ENCODE measurements at places on chromosomes 13 and 19.

GRCh38 chr19:35569281-35569781 is 5.9 kb upstream of the ATP4A start:
- no peak for DNase-seq

- no peak for DNase-seq
Observed at GRCh38 chr19:10784257-10784656, 51.8 kb downstream of the TMED1 start.

- DNase-seq, result no peak
Observed at GRCh38 chr19:1734321-1734966, 18.9 kb upstream of the ONECUT3 start.

DNA sequence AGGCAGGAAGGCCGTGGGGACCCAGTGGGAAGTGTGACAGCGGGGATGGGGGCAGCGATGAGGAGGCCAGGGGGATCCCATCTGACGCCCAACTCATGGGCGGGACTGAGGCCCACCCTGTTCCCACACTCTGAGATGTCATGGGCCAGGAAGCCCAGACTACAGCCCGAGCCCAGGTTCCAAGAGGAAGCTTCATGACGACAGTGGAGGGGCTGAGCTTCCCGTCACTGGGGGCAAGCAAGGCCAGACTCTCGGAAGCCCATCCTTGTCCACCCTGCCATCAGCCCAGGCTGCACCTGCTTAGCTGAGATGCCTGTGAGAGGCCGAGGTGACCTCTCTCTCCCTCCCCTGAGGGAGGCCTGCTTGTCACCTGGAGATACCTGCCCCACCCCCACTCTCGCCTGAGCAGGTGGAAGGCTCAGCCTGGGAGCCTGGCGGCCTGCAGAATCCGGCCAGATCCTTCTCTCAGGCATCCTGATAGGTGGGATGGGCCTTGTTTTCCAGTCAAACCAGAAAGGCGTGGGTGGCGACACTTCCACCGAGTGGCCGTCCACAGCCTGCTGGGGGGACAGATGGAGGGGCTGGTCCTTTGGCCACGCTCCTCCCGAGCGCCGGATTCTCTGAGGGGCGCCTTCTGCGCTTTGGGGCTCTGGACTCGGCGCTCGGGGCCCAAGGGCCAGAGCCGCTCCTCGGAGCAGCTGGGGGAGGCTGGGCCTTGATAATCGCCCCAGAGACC is 4.8 kb downstream of the ZBTB7A start:
- no peak for DNase-seq

DNA sequence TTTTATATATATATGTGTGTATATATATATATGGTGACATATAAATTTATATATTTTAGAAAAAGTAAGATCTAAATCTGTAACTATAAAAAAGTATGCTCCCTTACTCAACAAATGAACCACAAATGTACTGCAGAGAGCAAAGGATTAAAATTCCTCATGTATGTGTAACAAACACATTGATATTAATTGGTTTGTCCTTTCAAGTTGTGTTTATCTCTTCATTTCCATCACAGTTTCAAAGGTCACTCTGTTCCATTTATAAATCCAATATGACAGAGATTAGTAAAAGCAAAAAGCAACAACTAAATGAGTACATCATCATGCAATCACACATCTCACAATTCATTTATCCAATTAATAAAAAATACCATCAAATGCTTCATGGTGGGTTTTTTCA is 247.9 kb downstream of the DACH1 start:
- DNase-seq, result no peak

- no peak for DNase-seq
Observed at GRCh38 chr13:98489446-98490194, 87.3 kb downstream of the STK24 start.

DNA sequence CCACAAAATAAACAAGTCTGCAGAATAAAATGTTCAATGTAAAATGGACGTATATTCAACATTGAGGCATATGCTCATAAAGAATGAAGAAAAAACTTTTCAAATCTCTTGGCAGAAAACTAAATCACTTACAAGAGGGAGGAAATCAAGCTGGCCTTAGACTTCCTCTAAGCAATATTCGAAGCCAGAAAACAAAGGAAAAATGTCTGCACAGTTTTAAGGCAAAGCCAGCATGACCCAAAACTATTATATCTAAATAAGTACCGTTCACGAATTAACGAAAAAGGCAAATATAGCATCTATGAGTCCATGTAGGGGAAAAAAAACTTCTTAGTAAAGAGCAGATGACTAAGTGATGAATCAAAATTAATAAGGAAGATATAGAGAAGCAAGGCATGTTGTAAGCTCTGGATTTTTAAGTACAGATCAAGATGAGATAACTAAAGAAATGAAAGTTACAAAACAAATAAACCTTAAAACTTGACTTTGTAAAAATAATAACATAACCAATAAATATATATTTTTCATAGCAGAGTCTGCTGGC is 101.3 kb downstream of the KCNRG start:
- no peak for DNase-seq

DNA sequence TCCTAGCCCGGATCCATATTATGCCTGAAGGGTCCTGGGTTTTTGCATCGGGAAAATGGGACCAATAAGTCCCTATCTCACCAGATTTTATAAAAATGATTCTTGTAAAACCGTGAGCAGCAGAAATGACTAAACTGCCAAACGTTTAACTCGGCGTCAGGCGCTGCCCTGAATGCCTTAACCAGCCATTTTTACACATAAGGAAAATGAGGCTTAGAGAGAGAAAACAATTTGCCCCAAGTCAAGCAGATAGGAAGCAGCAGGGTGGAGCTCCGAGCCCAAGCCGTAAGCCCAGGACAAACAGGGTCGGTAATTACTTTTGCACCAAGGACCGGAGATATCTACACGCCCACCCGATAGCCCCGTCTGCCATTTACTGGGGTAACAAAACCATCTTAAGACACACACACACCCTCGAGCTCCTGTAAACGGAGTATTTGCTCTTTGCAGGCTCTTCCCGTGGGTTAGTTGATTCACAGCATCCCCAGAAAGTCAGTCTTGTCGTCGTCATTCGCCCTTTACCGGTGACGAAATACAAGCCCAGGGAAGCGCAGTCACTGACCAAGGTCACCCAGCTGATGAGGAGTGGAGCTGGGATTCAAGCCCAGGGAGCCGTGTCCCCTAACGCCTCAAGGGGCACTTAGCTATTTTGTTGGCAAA is 16.0 kb upstream of the MRI1 start:
- DNase-seq, result peak; percentile 25

- no peak for DNase-seq
Observed at GRCh38 chr19:38503077-38503410, 69.6 kb downstream of the RYR1 start.

DNA sequence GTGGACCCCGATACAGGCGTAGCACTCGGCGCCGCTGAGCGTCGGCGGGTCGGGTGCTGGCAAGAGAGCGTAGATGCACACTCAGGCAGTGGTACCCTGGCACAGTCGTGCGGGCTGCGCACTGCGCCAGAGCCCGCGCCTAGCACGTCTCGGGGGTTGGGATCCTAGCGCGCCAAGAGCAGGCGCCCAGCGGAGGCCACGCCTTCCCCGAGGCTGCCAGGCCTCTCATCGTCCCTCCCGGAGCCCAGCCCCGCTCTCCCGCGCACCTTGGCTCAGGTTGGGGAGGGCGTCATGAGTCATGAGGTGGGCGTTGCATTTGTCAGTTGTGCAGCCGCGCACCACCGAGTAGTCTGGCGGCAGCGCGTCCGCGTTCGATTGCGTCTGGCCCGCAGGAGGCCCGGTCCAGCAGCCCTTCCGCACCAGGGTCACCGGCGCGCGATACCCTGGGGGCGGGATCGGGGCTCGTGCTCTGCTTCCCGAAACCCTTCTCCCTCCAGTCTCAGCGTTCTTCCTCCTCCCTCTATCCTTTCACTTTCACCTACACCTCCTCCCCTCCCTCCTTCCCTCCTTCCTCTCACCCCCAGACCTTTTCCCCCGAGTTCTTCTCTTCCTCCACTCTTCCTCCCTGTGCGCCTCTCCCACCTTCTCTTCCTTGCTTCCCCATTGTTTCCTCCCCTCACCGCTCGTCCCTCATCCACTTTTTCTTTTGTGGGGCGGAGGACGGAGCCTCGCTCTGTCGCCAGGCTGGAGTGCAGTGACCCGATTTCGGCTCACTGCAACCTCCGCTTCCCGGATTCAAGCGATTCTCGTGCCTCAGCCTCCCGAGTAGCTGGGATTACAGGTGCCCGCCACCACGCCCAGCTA is 3.5 kb downstream of the LYPD5 start:
- no peak for DNase-seq

DNA sequence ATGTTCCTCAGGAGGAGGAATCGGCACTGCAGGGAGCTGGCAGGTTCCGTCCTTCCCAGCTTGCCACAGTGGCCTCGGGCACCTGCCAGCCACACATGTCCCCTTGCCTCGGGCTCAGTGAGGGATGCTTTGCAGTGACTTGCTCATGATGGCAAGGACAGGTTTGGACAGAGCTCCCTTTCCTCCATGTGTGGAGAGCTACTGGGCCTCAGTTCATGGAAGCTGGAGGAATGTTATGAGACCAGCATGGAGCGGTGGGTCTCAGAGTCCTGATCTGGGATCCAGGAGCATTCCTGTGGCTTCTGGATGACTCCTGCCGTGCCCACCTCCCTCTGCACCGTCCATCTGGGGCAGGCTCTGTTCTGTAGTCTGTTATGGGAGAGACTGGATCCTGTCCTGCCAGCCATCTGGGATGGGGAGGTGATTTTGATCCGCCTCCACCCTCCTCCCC is 59.2 kb downstream of the SIPA1L3 start:
- no peak for DNase-seq

GRCh38 chr13:42968906-42969305 is 23.1 kb downstream of the EPSTI1 start:
- no peak for DNase-seq

DNA sequence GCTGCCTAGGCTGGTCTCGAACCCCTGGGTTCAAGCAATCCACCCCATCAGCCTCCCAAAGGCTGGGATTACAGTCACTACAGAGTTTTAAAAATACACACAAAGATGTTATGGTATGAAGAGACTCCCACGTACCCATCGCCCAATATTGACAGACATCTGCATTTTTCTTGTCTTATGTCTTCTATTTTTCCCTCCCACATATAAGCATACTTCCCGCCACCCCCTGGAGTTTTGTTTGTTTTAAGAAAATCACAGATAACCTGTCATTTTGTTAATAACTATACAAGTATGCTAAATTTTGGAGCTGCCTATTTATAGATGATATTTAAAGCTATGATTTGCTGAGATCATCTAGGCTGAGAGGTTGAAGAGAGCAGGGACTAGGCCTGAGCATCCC is 6.2 kb upstream of the SMG9 start:
- DNase-seq, result no peak

DNA sequence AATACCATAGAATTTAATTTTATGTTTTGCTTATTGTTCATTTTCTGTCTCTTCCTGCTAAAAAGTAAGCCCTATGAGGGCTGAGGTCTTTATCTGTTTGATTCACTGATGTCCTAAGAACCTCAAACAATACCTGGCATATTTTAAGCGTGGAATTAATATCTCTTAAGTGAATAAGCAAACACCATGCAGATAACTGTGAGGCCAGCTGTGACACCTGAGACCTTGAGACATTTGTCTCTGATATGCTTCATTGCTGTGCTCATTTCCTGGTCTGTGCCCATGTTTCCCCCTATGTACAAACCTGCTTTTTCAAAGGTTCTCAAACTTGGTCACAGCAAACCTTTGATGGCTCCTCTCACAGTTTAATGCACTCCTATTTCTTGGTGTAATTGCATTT is 254.6 kb downstream of the COG6 start:
- DNase-seq, result no peak

DNA sequence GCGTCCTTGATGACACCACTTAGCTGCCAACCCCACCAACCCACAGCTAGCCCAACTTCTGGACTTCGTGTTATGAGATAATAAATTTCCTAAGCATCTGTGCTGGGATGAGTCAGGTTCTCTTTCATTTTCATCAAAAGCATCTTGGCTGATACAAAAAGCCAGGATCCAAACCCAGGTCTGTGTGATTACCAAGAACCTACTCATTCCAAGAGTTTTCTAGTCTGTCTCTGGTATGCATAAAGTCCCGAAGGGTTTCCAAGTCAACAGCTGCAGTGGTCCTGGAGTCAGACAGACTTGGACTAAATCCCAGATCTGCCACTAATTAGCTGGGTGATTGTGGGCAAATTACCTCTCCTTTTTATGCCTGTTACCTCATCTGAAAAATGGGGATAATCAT is 55.5 kb upstream of the SERP2 start:
- DNase-seq, result no peak

DNA sequence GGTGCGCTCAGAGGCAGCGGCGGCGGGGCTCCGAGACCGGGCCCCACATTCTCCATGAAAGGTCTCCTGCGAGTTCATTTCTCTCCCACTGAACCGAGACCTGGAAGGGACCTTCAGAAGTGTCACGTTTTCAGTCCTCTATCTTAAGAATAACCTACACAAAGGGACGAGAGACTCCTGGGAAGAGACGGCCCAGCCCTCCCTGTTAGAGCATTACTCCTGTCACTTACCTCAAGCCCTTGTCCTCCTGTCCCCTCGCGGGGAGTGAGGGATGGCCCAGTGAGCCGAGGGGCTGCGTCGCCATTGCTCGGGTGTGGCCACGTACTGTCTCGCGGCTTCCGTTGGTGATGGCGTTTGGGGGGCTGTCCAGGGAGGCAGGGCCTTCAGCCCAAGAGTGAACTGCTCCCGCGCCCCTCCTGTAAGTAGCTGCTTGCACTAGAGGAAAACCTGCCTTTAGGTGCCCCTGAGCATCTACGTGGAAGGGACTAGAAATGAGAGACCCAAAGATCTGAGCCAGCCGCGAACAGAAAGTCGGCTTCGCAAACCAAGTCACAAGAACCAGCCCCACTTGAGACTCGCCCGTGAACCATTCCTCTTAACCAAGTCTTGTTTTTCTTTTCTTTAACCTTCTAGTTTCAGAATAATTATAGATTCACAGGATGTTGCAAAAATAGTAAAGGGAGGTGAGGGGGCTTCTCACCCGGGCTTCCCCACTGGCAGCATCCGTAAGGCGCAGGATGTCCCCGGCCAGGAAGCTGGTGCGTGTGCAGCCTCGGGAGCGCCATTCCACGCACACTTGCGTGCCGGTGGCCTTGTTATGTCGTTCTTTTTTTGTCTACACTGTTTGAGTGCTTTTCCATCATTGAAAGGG is 21.1 kb upstream of the NDUFS7 start:
- no peak for DNase-seq
